Activated CD4-positive, alpha-beta T cell treated with anti-CD3 and anti-CD28 coated beads, Interleukin-2, Interleukin-4, amounts not matched to agents 100 ng/mL and 50 ng/mL, durations not matched to agents 16 hours and 8 hours (primary cell): ENCODE measurements at places on chromosomes 7 and 10.

DNA sequence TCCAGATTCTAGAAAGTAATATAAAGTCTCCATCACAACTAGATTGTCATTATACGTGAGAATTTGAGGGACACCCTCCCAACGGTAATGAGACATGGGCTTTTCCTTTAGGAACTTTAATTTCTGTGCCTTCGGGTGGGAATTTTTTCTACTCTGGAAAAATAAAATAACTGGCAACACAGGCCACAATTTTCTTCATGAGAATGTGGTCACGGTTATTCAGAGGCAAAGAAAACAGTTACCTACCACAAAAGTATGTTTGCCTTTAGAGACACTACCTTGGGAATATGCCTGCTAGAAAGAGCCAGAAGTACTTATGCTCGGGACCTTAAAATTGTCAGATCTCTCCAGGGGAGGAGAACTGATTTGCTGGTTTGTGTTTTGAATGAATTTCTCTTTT is 99.4 kb downstream of the ITGA8 start:
- no peak for DNase-seq

DNA sequence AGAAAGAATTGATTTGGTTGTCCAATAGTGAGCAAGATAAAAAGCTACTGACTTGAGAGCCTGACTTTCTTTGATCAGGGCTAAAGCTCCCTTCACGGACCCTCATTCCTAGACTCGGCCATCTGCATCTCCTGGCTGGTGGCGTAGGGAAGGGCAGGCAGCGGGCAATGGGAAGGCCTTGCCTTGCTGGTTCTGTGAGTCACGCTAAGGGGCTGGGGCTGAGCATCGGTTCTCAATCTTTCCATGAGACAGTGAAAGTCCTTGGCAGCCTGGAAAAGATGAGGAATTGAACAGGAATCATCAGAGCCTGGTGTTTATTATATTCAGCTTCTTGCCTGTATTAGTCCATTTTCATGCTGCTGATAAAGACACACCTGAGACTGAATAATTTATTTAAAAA is 475.3 kb downstream of the PLXNA4 start:
- DNase-seq = no peak

- no peak for DNase-seq
These were observed 183.6 kb downstream of the TCF7L2 start for GRCh38 chr10:113133497-113134115.

- DNase-seq = peak; percentile 67
These were observed 166.3 kb downstream of the NEURL1 start for GRCh38 chr10:103659674-103660363.

DNA sequence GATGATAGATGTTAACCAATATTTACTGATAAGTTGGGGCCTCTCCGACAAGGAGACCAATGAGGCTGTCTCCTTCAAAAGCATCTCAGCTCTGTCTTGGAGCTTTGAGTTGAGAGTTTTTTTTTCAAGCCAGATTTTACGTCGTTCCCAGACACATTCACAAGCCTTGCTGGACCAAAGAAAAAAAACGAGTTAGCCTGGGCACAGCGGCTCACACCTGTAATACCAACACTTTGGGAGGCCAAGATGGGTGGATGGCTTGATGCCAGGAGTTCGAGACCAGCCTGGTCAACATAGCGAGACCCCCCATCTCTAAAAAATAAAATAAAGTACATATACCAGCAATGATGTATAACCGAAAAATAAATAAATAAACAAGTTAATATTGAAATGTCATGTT is 19.0 kb upstream of the AZGP1 start:
- DNase-seq = no peak

DNA sequence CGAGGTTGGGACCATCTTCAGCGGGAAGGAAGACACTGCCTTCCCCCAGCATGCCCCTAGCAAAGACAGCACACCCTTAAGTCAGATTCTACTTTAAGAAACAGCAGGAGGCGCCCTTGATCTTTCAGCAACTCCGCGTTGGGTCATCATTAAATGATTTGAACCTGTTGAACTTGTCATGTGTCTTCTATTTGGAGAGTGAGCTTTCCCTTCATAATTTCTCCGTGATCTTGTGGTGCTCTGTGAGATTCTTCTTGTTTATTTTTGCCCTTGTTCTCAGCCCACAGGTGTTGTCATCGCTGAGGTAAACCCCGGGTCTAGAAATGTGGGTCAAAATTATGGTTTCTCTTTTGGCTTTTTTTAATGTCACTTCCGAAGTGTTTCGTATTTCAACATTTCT is 49.5 kb upstream of the PITRM1 start:
- DNase-seq = no peak

GRCh38 chr7:91598791-91599190 is 281.7 kb downstream of the MTERF1 start:
- DNase-seq = no peak

DNA sequence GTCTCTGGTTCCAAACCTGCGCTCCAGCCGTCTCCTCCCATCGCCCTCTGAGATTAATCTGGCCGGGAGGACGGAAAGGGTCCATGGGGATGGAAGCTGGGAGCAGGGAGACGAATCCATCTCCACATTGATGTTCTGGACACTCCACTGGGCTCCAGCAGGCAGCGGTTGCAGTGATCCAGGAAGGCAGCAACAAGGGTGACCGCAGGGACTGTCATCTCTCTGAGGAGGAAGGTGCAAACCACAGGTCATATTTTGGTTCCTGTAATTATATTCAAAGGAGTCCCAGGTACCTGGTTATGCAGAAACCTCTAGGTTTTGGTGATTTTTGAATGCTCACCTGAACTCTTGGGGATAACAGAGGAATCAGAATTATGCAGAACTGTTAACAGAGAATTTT is 54.8 kb downstream of the EVX1 start:
- no peak for DNase-seq

GRCh38 chr7:85469446-85470010 is 282.7 kb upstream of the SEMA3D start:
- no peak for DNase-seq

GRCh38 chr10:129110780-129111179 is 356.3 kb upstream of the MGMT start:
- DNase-seq = no peak

GRCh38 chr10:114320249-114321116 is 81.4 kb downstream of the VWA2 start:
- DNase-seq = no peak

- no peak for DNase-seq
These were observed 77.8 kb downstream of the JAZF1 start for GRCh38 chr7:28102797-28103196.

DNA sequence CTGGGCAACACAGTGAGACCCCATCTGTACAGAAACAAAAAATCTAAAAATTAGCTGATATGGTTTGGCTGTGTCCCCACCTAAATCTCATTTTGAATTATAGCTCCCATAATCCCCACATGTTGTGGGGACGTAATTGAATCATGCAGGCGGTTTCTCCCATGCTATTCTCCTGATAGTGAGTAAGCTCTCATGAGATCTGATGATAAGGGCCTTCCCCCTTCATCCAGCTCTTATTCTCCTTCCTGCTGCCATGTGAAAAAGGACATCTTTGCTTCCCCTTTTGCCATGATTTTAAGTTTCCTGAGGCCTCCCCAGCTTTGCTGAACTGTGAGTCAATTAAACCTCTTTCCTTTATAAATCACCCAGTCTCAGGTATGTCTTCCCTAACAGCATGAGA is 136.5 kb downstream of the SFMBT2 start:
- DNase-seq = no peak

DNA sequence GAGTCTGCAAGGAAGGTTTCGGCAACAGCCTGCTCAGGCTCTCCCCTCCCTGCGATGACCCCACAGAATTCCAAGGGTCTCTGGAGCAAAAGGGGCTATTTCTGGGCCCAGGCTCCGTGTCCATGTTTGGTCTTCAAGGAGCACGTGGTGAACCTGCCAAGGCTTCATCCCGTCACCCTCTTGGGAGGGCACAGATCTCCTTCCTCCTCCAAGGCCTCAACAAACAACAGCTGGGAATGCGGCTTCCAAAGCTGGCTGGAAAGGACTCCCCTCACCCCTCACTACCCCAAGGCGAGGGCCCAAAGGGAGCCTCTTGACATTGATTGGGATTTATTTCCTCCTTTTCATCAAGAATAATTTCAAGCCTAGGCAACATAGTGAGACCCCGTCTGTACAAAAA is 14.0 kb upstream of the KPNA7 start:
- no peak for DNase-seq

DNA sequence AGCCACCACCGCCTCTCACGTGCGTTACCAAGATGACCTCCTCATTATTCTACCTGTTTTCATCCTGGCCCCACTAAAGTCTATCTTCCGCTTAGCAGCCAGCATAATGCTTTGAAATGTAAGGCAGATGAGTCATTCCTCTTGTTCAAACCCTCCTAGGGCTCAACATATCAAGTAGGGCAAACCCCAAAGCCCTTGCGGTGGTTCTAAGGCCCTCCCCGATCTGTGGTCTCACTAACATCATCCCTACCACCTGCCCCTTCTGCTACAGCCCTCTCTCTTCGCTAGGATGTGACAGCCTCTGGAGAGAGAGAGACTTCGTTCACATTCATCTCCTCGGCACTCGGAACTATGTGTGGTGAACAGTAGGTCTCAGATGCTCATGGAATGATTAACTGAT is 94.8 kb downstream of the SVIL start:
- DNase-seq = no peak

- DNase-seq = peak; percentile 52
These were observed 561.2 kb upstream of the PHF14 start for GRCh38 chr7:10412422-10413019.

DNA sequence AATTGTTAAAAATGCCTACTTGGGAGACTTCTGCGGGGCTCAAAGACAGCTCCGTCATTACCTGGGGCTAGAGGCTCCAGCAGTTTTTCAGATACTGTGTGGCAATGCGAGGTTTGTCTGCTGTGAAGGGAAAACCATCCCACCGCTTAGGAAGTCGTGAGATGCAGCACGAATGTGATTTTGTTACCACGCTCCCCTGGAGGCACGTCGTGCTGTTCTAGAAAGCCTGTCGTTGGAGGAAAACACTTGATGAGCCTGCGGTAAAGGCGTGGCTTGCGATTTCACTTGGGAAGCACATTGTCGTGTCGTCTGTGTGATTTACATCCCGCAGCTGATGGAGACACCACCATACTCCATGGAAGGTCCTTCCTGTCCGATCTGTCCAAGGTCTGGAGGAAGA is 39.3 kb downstream of the CAMK1D start:
- DNase-seq = no peak

DNA sequence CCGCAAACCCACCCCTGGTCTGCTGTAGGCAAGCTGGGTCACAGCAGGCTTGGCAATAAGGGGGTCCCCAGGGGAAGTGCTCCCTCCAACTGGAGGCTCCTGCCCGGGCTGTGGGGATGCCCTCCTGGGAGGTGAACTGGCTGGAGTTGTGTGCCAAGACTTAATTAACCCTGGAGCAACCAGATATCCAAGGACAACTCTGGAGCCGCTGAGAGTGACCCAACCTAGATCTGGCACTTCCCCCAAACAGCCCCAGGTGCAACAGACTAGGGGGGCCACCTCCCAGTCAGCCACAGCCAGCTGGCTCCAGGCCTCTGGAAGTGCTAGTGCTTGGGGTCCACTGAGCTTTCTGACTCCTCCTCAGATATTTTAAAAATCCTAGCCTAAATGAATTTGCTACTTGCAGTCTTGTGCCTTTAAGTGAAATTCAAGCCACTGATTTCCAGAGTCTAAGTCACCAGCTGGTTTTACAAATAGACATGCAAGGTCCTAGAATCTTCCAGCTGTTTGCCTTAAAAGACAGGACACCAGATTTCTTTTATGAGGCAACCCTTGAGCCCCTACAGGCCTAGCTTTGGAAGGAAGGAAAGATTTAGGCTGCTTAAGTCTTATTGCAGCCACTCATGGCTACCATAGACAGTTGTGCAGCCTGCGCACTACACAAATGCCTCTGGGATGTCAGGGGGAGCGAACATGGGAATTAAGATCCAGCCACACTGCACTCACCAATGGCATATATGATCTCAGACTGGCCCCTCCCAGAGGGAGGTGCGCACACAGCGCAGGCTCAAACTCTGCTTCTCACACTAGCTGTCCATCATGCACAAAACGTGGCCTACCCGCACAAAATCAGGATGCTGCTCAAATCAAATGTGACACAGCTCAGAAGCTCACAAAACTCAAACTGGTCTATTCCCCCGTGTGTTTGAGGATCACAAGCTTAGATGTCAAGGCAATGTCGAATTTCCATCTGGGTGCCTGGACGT is 42.6 kb upstream of the MYL10 start:
- DNase-seq = no peak

- DNase-seq = peak; percentile 39
These were observed 973.5 kb downstream of the ANKRD7 start for GRCh38 chr7:119197877-119198527.

GRCh38 chr10:71763352-71764127 is 9.8 kb downstream of the VSIR start:
- DNase-seq = no peak

- DNase-seq = peak; percentile 61
These were observed 3.5 kb downstream of the MKRN1 start for GRCh38 chr7:140475747-140476333.

GRCh38 chr10:86665218-86665607 is 3.1 kb upstream of the LDB3 start:
- no peak for DNase-seq

DNA sequence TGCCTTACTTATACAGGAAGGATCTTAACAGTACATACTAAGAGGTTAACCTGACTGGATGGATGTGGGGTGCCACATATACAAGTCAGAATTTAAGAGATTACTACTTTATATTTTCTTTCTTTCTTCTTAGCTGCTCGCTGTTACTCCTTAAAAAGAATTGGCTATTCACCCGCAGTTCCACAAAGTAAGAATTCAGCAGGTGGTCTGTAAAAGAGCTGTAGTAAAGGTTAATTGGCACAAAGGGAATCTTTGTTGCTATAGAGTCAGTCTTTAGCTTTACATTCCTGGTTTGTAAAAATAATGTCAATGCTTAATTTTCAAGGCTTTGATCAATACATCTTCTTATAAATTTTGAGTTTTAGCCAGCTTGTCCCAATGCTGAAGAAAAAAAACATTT is 43.2 kb downstream of the RALA start:
- DNase-seq = no peak

DNA sequence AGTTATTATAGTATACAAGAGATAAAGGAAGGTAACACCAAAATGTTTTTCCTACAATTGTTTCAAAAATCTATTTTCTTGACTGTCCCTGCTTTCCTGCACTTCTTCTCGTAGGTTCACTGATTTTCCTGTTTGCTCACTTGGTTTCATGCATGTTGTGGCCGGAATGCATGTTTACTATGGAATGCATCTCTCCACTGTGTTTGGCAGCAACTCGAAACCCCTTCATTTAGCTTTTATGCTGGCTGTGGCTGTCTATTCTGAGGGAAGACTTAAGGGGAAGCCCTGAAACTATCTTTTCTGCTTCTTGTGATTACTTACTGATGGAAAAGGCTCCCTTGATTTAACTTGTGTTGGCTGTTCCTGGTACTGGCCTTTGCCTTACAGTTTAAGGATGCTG is 120.3 kb downstream of the NRG3 start:
- no peak for DNase-seq

DNA sequence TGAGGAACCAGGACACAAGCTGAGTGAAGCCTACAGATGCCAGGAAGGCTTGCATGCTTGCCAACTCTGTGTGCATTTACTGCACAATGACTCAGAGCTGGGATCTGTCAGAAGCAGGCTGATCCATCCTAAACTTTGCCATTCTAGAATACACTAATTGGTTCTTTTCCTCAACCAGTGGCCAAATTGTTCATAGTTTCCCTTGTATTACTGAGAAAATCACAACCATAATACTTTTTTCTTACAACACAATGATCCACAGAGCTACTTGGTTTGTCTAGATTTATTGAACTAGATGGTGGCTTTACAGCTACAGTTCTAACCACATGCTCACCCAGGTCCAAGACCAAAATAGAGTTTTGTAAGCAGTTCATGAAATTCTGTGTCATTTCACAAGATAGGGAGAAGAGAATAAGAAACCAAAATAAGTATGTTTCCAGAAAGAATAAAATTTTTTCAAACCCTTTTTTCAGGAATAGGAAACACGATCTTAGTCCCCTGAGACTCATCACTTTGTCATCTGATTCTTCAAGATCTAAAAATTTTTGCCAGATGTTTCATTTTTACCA is 21.0 kb upstream of the LRRC17 start:
- no peak for DNase-seq
